Fibroblast of skin of abdomen (primary cell): ENCODE measurements at places on chromosomes 4 and X.

GRCh38 chr4:40462326-40462725, 127.2 kb downstream of the CHRNA9 start:
- DNase-seq: no peak

DNA sequence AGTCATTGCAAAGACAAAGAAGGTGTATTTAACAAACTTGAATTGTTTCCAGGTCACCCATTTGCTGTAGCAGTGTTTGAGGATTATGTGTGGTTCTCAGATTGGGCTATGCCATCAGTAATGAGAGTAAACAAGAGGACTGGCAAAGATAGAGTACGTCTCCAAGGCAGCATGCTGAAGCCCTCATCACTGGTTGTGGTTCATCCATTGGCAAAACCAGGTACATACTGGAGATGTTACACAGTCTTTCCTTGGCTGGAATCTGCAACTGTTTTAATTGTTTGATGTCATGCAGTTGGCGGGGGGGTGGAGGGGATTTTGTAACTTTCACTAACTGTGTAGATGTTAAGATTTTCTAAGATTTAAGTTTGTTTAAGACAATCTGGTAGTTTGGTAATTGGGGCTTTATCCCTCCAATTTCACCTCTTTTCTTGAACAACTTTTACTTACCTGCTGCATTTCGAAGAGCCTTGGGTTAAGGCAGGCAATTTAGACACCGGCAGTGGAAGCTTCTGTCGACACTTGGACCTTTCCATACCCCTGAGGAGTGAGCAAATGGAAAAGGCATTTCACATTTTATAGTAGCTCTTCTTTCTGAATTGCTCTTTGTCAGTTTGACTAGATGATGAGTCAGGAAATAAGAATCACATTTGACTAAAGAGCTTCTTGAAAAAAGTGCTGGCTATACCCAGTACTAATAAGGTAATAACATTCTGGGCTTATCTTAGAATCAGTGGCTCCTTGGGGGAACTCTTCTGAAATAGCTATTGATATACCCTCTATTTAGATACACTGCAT, 67.4 kb downstream of the EGF start:
- DNase-seq: peak; percentile 91

DNA sequence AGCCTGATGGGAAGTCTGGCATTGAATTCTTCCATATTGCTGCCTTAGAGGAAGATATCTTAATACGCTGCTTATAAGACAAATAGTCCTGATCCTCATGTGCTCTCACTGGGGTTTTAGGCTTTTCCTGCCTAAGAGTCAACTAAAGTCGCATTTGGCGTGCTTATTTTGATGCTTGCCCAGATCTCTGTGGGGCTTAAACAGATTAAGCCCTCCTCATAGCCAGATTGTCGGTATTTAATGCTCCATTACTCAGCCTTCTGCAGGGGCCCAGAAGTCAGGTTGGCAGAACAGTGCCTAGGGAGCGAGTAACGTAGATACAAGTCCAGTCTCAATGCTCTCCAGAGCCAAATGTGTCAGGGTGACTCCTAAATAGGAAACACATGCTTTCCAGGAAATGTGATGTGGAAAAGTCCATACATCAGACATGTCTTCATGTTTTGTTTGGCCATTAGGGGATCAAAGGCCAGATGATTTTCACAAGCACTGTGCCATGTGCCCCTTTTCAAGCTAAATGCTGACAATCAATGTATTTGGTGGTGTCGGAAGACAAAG, 262.8 kb downstream of the PRDM5 start:
- peak; percentile 4 for DNase-seq

- DNase-seq: no peak
Observed at GRCh38 chrX:133527415-133527814, 112.1 kb upstream of the GPC4 start.

- DNase-seq: no peak
Observed at GRCh38 chr4:187889651-187890050, 105.9 kb upstream of the ZFP42 start.

GRCh38 chrX:18041656-18042055, 179.0 kb downstream of the BEND2 start:
- DNase-seq: no peak

- no peak for DNase-seq
Observed at GRCh38 chrX:124679199-124679598, 332.8 kb downstream of the SH2D1A start.

DNA sequence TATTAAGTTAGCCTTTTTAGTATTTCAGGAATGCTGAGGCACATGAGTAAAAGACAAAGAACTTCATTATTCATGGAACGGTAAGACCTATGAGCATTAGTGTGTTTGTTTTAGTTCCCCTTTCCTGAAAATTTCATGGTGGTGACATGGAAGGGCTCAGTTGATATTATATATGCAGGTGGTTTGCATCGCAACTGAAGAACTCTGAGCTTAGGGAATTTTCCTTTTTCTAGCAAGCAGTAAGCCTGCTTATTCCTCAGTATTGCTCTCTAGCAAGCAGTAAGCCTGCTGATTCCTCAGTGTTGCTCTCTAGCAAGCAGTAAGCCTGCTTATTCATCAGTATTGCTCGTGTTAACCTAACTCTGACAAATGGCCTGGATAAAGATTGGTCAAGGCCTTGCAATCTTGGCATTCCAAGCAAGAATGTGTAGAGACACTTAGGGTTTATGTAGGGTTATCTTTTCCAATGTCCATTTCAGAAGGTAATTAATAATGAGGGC, 37.7 kb upstream of the MAGEB18 start:
- DNase-seq: peak; percentile 1

DNA sequence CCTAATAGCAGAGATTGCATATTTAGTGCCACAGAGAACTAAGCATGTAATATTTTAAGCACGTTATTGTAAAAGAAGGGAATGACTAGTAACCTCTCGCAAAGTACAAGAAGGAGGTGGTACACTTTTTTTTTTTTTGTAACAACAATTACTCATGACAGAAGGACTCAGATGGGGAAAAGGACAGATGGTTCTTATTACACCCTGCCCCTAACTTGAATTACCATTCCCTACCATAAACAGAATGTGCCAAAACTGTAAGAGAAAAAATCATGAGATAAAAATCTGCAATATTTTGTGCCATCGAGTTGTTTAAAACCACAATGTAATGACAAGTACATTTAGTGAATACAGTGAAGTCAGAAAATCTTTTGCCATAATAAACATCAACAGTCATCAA, 33.0 kb upstream of the RAPGEF2 start:
- peak; percentile 80 for DNase-seq

DNA sequence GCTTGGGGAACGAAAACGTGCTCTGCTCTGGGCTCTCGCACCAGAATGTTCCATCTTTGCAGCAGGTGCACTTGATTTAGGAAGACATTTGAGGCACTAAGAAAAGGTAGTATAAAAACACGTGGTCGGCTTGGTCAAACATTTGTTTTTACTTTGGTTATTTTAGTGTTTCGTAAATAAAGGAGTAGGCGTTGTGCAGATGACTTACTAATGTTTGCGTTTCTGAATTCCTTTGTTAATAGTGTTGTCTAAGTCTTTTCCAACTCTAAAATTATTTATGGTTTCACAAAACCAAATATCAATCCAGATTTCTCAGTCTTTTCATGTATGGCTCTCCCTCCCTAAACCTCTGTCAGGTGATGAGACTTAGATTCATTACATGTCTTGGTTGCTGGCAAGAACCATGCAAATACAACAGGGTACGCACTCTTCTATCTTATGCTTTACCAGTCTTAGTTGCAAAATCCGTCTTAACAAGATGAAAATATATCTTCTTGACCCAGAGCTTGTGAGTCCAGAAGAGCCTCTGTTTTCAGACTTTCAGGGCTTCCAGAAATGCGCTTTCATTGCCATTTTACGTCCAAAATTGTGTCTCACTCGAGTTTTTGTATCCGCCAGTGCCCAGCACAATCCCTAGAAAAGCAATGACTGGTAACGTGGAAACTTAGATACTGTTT, 686 bp downstream of the MTHFD2L start:
- no peak for DNase-seq

- DNase-seq: no peak
Observed at GRCh38 chr4:102819588-102820365, 7.6 kb downstream of the UBE2D3 start.

DNA sequence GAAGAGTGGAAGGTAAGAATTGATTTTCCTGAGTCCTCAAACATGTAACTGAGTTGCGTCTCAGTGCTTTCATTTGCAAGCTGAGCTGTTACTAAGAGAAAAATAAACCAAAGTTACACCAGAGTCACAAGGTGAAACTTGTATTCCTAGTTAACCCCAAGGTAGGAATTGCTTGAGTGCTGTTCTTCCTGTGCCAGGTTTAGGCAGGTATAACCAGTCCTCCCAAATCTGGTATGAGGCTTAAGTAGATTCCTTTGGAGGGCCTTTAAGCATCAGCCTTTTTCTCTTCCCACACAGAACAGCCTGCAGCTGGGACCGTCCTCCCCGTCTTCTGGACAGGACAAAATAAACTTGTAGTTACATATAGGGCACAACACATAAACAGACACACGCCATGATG, 2.3 kb upstream of the BTC start:
- DNase-seq: no peak

- DNase-seq: no peak
Observed at GRCh38 chrX:137482136-137482535, 83.8 kb upstream of the ZIC3 start.

DNA sequence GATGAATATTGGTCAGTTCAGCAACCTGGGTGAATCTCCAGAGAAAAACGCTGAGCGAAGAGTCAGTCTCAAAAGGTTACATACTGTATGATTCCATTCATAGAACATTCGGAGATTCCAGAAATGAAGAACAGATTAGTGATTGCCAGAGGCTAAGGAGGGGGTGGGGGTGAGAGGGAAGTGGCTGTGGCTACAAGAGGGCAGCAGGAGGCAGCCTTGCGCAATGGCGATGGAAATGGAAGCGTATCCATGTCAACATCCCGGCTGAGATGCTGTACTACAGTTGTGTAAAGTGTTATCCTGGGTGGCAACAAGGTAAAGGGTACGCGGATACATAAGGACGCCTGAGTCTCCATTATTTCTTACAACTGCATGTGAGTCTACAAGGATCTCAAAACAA, 18.0 kb downstream of the LYAR start:
- no peak for DNase-seq

DNA sequence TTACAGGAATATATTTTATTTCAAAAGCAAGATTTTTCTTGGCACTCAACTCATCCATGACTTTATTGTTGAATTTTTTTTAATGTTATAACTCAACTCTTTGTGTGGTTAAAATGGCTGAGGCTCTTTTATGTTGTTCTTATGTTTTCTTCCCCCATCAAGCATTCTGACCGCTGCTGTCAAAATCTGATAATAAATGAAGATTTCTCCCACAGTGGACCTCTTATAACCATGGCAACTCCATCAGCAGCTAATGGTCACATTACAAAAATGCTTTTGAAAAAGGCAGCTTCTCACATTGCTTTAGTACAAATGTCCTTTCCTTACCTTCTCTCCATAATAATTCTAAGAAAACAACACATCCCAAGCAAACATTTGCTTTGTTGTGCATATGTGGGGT, 96.0 kb upstream of the ATOH1 start:
- no peak for DNase-seq

GRCh38 chrX:123854329-123854728, 5.5 kb upstream of the XIAP start:
- peak; percentile 28 for DNase-seq

DNA sequence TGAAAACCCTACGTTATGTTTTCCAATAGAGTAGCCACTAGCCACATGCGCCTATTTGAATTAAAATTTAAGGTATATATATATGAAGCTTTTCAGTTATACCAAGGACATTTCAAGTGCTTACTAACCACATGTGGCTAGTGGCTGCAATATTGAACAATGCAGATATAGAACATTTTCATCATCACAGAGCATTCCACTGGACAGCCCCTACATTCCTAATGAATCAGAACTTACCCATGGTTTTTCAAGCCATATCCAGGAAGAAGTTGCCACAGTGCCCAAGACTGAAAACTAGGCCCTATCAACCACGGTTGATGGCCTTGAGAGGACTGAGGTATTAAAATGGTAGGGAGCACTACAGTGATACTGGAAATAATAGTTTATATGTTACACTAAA, 29.7 kb downstream of the NEK1 start:
- DNase-seq: peak; percentile 14

- DNase-seq: no peak
Observed at GRCh38 chr4:54185866-54186265, 43.2 kb upstream of the PDGFRA start.

- DNase-seq: no peak
Observed at GRCh38 chr4:1215141-1216075, 33.5 kb downstream of the CTBP1 start.

GRCh38 chrX:152896450-152896849, 1.4 kb upstream of the ZNF185 start:
- DNase-seq: peak; percentile 7

- no peak for DNase-seq
Observed at GRCh38 chr4:74364256-74364651, 691 bp upstream of the EREG start.

DNA sequence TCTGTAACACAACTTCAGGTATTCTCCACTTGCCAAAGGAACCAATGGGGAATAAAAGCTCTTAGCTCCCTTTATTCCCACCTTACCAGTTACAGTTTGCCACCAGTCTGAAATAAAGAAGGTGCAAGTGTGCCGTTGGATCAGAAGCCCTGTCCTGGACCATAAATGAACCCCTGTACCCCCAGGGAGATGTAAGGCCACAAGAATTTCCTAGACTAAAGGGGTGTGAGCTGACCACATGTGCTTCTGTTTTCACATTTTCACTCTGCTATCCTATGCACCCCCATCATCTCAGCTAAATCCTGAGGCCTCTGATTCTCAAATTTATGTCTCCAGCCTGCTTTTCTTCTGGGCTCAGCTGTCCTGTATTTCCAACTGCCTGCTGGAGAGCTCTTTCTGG, 221.2 kb downstream of the SPRY1 start:
- DNase-seq: no peak

- peak; percentile 93 for DNase-seq
Observed at GRCh38 chr4:138053641-138054301, 188.4 kb downstream of the SLC7A11 start.

- DNase-seq: no peak
Observed at GRCh38 chr4:849478-850175, 23.7 kb upstream of the CPLX1 start.

DNA sequence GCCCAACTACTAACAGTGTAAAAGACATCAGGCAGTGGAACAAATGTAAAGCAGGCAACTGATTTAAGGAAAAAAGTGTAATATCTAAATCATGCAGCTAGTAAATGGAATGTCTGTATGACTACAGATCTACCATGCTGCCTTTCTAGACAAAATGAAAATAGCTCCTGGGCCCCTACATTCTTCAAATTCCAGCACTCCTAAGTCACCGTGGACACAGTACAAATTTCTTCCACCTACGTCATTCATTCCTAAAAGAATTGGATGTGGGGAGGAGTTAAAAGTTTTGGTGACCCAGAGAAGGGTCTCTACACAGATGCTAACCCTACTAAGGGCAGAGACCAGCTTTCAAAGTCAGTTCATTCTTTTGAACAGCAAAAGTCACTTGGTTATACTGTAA, 137.2 kb upstream of the ARHGEF9 start:
- peak; percentile 17 for DNase-seq

DNA sequence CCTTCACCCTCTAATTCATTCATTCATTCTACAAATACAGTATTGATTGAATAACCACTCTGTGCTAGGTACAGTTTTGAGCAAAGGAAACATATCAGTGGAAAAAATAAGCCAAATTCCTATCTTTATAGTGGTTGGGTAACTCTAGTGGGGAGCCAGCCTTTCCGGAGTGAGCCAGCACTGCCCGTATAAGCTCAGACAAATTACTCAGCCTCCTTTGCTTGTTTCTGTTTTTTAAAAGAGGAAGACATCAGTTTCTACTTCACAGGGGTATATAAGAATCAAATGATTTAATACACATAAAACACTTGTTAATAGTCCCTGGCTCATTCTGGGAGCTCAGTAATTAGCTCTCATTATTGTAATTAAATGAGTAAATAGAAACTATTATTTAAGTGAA, 238.2 kb upstream of the MAD2L1 start:
- DNase-seq: no peak
